T-helper 17 cell (primary cell): ENCODE measurements at places on chromosomes 7 and 10. TPM values are rescaled to one million over a fixed set of nuclear protein-coding genes. Genes with fewer than 3 reads are reported as not detected.

GRCh38 chr10:26978519-26978918 is 117.8 kb upstream of the ABI1 start:
- no peak for DNase-seq
- H3K27me3 ChIP-seq = no peaks in the 10 kb centered on the region
- peaks cover 2% of the 10 kb centered on the region for H3K36me3 ChIP-seq
- H3K27ac ChIP-seq = no peak overlapping the region

- H3K36me3 ChIP-seq = peaks cover 6% of the 10 kb centered on the region
- no peak overlapping the region for H3K4me3 ChIP-seq
- DNase-seq = no peak
- no peaks in the 10 kb centered on the region for H3K27me3 ChIP-seq
- H3K27ac ChIP-seq = peak overlapping the region; percentile 91
Measured at GRCh38 chr10:121926157-121926556, 1.7 kb downstream of the ATE1 start.

POLR2J2 gene
- total RNA-seq = 35.7 TPM

- H3K36me3 ChIP-seq = no peaks in the 10 kb centered on the region
- H3K27ac ChIP-seq = no peak overlapping the region
- H3K4me3 ChIP-seq = no peak overlapping the region
- DNase-seq = no peak
- no peaks in the 10 kb centered on the region for H3K4me1 ChIP-seq
- no peaks in the 10 kb centered on the region for H3K27me3 ChIP-seq
Measured at GRCh38 chr7:19248681-19249080, 103.5 kb upstream of the FERD3L start.

GNAT3 gene
- total RNA-seq = not detected
